NCI-H2171 treated with DMSO at 0.1 percent for 48 hours (cell line): ENCODE measurements at places on chromosomes 5 and 9.

- DNase-seq = peak; percentile 32
Observed at GRCh38 chr5:137320056-137321045, 178.8 kb downstream of the SPOCK1 start.

DNA sequence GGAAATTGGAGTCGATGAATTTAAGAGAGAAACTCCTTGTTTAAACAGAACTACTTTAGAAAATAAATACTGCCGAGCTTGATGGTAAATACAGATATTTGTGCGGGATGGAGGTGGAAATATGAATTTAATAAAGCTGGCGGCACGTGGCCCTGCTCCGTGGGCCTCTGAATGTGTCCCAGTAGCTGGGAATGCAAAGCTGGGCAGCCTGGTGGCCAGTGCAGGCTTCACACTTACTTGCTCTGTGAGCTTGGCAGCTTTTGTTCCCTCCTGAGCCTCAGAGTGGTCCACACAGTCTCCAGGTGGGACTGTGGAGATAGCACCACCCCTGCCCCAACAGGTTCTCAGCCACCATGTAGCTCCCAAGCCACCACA is 45.9 kb downstream of the BARX1 start:
- no peak for DNase-seq

GRCh38 chr9:132622159-132622558 is 39.8 kb downstream of the BARHL1 start:
- DNase-seq = peak; percentile 96

DNA sequence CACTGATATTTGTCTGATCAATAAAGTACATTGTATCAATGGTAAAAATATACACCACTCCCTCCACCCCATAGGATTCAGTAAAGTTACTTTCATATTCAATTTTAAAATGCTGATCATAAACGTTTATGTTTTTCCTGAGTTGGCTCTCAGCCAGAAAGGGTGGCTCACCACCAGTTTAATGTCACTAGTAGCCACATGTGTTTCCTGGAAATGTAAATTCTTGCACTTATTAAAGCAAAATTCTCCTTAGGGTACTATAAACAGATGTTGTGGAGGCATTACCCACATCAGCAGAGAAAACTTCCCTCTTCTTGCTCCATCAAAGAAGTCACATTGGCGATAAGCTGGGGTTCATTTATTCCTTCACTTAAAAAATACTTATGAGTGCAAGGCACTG is 210.3 kb downstream of the SREK1 start:
- no peak for DNase-seq

DNA sequence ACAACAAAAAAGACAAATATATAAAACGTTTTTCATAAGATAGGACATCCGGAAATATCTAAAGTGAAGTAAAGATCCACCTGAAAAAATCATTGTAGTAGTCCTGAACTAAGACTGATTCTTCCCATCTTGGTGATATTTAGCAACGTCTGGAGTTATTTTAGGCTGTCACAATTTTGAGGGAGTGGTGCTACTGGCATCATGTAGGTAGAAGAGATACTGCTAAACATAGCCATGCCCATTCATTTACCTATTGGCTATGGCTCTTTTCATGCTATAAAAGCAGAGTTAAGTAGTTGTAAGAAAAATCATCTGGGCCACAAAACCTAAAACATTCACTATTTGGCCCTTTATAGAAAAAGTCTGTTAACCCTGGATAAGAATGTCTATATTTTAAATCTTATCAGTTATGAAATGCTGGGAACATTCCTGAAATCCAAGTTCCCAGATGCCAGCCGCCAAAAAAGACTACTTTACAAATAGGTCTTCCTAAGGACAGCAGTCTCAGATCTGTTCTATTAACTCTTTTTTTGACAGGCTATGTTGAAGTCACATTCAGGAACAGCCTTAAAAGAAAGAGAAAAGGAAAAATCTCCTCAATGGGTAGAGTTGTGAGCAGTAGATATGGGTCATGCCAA is 27.0 kb downstream of the RAPGEF6 start:
- no peak for DNase-seq
